ENCODE measurements at places on chromosomes 4 and X. TPM values are rescaled to one million over a fixed set of nuclear protein-coding genes. Genes with fewer than 3 reads are reported as not detected.

- DNase-seq: no peak
These were observed 1359.5 kb downstream of the TECRL start for GRCh38 chr4:63049726-63050125.

- no peak for DNase-seq
These were observed 6.3 kb upstream of the SH3KBP1 start for GRCh38 chrX:19893727-19894126.

XPNPEP2 gene
- 0.24 TPM for total RNA-seq

AMTN gene
- total RNA-seq: not detected

CPEB2 gene
- 17.2 TPM for total RNA-seq

All from activated T-helper 1 cell treated with anti-CD3 and anti-CD28 coated beads, Interleukin-12 subunit alpha, Interleukin-12 subunit beta, Interleukin-2, Interleukin-4 antibody, amounts not matched to agents 30 ng/mL and 10 ng/mL and 1 ng/mL, durations not matched to agents 14 hours and 24 hours and 36 hours (primary cell).